Ovary (tissue), 10 donors: ENCODE measurements at places on chromosomes 16 and 17. TPM values are rescaled to one million over a fixed set of nuclear protein-coding genes. Genes with fewer than 3 reads are reported as not detected.

GRCh38 chr17:61168506-61168905 is 231.1 kb upstream of the TBX2 start:
- DNase-seq, result no peak
- no peak overlapping the region for H3K4me3 ChIP-seq
- no peaks in the 10 kb centered on the region for H3K36me3 ChIP-seq
- H3K4me1 ChIP-seq, result no peaks in the 10 kb centered on the region

DNA sequence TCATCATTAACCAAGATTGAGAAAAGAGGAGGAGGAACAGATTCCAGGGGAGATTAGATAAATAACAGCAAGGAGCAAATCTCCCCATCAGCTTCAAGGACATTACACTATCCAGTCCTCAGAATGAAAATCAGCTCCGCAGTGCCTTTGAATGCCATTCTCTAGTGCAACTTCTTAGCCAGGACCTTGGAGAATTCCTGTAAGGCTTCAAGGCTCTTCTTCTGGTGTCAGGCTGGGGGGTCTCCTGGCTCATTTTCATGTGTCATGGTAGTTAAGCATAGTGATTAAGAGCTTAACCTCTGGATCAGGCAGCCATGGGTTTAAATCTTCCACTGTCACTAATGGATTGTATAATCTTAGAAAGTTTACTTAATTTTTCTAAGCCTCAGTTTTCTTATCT is 137.3 kb upstream of the CCL2 start:
- H3K36me3 ChIP-seq, result no peaks in the 10 kb centered on the region
- no peak for DNase-seq
- no peak overlapping the region for H3K27ac ChIP-seq
- H3K4me3 ChIP-seq, result no peak overlapping the region
- H3K4me1 ChIP-seq, result no peaks in the 10 kb centered on the region
- no peaks in the 10 kb centered on the region for H3K27me3 ChIP-seq

- no peak overlapping the region for H3K4me3 ChIP-seq
- no peak for DNase-seq
- H3K27ac ChIP-seq, result no peak overlapping the region
- H3K27me3 ChIP-seq, result no peaks in the 10 kb centered on the region
- no peaks in the 10 kb centered on the region for H3K36me3 ChIP-seq
- peaks cover 1% of the 10 kb centered on the region for H3K4me1 ChIP-seq
These were observed 97.4 kb upstream of the ZFHX3 start for GRCh38 chr16:73145166-73145880.

DNA sequence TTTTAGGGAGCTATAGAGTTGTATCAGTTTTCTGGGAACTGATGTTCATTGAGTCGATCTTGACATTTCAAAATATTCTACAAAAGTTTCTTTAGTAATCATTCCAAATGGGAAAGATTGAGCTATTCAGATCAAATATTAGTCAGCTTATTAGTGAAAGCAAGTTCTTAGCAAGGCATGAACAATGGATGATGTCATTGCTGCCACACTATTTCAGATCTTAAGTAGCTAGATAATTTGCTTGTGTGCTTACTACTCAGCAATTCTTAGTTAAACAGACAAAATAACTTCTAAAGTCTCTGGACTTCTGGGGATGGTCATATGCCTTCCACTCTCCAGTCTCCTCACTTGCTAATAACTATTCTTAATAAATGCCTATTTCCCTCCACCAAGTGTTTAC is 69.0 kb upstream of the CDH8 start:
- no peak overlapping the region for H3K4me3 ChIP-seq
- H3K4me1 ChIP-seq, result no peaks in the 10 kb centered on the region
- H3K27me3 ChIP-seq, result no peaks in the 10 kb centered on the region
- DNase-seq, result no peak
- H3K36me3 ChIP-seq, result no peaks in the 10 kb centered on the region

DNA sequence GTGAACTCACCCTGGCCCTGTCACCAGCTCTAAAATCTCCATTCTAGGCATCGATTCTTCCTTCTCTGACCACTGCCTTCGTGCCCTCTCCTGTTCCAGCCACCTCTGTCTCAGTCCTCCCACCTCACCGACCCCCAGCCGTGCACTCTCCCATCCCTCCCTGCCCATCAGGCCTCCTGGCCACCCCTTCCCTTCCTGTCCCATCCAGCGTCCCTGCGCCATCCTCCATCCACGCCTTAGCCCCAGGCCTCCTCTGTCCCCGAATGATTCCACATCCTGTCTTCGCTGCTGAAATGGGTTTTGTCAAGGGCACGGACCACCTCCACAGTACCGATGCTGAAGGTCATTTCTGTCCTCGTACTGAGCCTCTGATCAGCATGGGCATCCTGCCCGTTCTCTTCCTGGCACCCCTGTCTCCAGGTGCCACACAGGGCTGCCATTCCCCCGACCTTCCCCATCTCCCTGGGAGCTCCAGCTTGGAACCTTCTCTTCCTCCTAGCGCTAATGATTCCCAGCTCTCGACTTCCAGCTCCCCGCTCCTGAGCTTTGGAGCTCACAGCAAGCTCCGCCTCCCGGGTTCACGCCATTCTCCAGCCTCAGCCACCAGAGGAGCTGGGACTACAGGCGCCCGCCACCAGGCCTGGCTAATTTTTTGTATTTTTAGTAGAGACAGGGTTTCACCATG is 2.6 kb downstream of the TRIM65 start:
- no peak overlapping the region for H3K27ac ChIP-seq
- DNase-seq, result no peak
- no peaks in the 10 kb centered on the region for H3K27me3 ChIP-seq

DNA sequence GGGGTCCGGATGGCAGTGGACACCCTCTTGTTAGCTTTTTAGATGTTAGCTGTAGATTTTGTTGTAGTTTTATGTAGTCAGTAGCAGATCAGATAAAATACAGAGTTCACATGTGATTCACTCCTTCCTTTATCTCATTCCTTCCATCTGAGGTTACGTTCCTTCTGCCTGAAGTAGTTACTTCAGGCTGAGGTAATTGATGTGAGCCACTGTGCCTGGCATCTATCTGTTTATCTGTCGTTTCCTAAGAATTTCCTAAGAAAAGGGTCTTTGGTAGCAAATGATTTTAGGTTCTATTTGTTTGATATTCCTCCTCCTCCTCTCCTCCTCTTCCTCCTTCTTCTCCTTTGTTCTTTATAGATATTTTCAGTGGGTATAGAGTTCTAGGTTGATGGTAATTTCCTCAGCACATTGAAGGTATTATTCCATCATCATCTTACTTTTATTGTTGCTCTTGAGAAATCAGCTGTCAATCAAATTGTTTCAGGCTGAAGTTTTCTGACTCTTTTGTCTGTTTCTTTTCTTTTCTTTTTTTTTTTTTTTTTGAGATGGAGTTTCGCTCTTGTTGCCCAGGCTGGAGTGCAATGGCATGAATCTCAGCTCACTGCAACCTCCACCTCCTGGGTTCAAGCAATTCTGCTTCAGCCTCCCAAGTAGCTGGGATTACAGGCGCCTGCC is 29.6 kb upstream of the FBXO47 start:
- peaks cover 7% of the 10 kb centered on the region for H3K4me1 ChIP-seq
- DNase-seq, result no peak
- H3K27me3 ChIP-seq, result no peaks in the 10 kb centered on the region
- H3K27ac ChIP-seq, result no peak overlapping the region
- no peak overlapping the region for H3K4me3 ChIP-seq

DNA sequence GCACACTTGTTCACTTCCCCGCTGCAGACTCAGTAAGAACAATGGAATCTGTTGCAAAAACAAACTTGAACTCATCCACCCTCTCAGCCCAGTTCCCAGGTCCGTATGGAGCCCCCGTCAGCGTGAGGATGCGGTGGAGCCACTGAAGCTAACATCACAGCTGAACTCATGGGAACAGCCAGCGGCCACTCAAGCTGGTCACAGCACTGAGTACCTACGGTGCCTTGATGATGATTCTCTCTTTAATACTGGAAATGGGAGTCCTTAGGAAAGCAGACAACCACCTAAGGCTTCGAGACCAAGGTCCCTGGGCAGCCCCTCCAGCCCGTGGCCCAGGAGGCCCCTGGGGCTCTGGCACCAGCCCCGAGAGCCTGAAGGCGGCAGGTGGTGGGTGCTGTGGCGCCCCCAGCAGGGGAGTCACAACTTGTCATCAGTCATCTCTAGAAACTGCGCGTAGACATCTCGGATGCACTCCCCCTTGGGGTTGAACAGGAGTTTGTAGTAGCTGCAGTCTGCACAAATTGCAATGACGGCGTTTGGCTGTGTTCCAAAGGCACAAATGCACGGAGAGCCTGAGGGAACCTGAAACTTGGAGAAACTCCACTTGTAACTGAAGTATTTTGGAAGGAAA is 31.0 kb upstream of the RHOT1 start:
- DNase-seq, result peak; percentile 78
- H3K4me1 ChIP-seq, result peaks cover 7% of the 10 kb centered on the region
- H3K4me3 ChIP-seq, result no peak overlapping the region
- no peak overlapping the region for H3K27ac ChIP-seq
- no peaks in the 10 kb centered on the region for H3K27me3 ChIP-seq

DNA sequence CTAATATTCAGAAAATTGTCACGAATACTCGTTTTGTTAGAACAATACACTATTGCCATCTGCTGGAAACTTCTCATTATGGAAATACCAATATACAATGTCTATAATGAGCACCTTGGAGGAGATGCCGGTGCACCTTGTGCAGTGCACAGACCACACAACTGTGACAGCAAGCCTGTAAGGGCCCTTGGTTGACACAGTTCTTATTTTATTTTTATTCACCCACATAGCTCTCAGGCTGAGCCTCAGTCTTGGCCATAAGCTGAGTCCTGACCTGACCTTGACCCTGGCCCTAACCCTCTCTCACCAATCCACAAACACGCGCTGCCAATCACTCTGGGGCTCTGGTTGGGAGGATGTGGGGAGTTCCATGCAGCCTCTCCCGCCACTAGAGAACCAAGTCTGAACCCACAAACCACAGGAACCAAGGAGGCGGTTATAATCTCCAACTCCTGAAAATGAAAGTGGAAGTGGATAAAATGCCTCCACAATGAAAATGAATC is 7.6 kb downstream of the AIPL1 start:
- H3K4me1 ChIP-seq, result no peaks in the 10 kb centered on the region
- H3K4me3 ChIP-seq, result no peak overlapping the region
- no peak for DNase-seq
- H3K27ac ChIP-seq, result no peak overlapping the region
- H3K36me3 ChIP-seq, result no peaks in the 10 kb centered on the region
- no peaks in the 10 kb centered on the region for H3K27me3 ChIP-seq

DNA sequence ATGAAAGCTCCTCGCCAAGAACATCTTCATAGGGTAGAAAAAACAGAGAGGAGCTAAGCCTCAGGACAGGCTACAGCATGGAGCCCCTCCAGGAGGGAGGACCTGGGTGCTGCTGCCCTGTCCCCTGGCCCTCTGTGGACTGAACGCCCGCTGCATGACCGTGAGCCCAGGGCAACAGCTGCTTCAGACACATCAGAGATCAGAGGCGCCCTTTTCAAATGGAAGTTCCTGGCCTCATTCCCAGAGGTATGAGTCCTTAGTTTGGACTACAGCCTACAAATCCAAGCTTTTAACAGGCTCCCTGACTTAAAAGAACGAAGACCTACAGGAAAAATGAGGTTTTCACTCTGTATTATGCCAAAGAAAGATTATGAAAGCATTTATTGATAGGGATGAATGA is 48.5 kb downstream of the ZNF18 start:
- H3K4me3 ChIP-seq, result no peak overlapping the region
- H3K36me3 ChIP-seq, result no peaks in the 10 kb centered on the region
- no peak overlapping the region for H3K27ac ChIP-seq
- peak; percentile 50 for DNase-seq
- H3K4me1 ChIP-seq, result no peaks in the 10 kb centered on the region

RAB40B gene
- total RNA-seq, result 19.1 TPM

KCNH4 gene
- total RNA-seq, result 0.08 TPM

AOC3 gene
- total RNA-seq, result 12.4 TPM

CBFA2T3 gene
- total RNA-seq, result 2.8 TPM

TRPV3 gene
- 1.9 TPM for total RNA-seq
